Stimulated activated CD8-positive, alpha-beta memory T cell treated with anti-CD3 and anti-CD28 coated beads, Interleukin-7, amount 100 ng/mL, for 1 hour (primary cell): ENCODE measurements at places on chromosomes 3 and 15.

DNA sequence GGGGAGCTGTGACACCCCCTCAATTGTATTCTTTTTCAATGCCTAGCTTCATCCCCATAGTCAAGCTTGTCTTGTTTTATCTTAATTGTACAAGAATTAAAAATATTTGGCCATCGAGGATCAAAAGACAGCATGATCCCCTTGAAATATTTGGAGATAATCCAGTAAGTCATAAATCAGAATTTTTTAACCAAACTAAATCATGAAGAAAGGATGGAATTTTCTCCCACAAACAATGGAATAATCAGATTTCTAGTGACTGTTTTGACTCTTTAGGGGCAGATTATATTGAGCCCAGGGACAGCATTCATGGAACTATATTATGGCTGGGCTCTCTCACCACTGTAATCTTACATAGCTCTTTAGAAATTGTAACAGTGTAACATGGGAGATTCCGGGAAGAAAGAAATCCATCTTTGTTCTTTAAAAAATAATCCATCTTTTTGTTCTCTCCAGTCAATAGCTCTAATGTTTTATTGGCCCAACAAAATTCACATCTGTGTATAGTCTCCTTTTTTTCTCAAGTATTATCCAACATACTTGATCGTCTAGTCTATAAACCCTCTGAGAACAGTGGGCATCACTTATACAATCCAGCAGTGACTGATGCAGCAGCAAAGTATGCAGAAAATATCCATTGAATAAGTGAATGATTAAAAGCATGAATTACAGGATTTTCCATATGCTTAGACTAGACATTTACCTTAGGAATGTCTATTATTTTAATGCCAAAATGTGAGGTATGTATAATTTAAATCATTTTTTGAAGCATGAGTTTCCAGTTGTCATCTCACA lies 277.0 kb upstream of the PLSCR5 start:
- DNase-seq: no peak

- no peak for DNase-seq
Observed at GRCh38 chr3:14780927-14781507, 37.7 kb upstream of the FGD5 start.

DNA sequence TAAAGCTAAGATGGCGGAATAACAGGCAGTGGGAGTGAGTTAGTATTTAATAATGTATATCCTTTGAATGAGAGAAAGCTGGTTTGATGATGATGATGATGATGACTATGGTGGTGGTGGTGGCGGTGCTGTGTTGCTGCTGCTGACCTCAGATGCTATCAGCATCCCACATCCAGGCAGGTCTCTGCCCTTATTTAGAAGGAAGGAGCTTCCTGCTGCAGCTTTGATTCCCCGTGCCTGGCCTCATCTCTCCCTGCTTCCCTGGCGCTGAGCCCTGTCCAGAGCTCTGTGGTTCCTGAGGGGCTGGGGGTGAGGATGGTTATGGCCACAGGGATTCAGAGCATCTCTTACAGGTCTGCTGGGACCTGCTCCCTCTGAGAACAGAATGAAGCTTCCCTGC lies 73.1 kb downstream of the RAB11A start:
- DNase-seq: no peak

DNA sequence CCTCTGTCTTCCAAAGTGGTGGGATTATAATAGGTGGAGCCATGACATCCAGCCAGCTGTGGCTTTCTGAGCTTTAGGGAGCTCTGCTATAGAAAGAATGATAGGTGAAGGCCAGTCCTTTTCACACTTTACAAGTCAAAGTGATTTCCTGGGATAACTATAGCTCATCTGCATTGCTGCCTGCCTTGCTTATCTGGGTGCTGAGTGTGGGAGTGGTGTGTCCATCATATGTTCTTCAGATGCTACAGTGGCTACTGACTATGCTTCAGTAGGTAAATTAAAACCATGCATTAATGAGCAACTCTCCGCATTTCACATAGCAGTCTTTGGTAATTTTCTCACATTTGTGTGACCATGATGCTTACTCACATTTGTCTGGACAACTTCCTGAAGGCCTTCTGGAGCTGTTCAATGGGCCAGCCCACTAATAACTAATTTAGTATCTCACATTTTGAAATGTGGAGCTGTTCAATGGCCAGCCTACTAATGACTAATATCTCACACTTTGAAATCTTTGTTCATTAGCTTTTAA lies 23.4 kb downstream of the RHOA start:
- DNase-seq: no peak

- DNase-seq: no peak
Observed at GRCh38 chr3:170701696-170702678, 116.1 kb upstream of the SLC7A14 start.

DNA sequence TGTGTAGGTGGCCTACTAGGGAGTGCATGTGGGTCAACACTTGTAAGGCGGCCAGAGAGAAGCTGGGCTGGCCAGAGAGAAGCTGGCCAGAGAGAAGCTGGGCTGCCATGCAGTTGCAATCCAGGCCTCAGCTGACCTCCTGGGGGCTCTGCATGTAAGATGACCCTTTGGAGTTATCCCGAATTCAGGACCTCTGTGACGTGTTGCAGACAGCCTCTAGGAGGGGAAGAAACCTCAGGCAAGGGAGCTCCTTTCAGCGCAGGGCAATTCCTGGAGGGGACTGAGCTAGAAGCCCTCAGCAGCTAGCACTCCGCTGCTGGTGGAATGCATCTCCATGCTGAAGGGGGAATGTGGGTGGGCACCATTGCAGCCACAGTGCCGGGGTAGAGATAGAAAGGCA lies 15.8 kb upstream of the KBTBD12 start:
- no peak for DNase-seq

GRCh38 chr3:151082880-151083838 lies 2.3 kb upstream of the MED12L start:
- DNase-seq: no peak

- DNase-seq: no peak
Observed at GRCh38 chr15:76391309-76391708, 54.7 kb downstream of the ISL2 start.

DNA sequence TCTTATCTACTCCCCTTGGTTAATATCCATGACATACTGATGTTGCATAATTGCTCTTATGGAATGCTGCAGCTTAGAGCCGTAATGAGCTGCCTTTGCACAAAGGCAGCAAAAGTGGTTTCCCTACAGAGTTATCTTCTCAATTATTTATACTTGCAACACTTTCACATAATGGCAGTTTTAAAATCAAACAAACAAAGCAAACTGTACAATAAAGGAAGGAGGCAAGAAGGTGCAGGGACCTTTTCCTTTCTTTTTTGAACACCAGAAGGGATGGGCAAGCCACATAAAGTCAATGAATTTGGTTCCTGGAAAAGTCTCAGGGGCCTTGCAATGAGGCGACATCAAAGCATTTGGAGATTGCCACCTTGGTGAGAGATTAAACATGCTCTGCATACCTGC lies 188.0 kb downstream of the MEIS2 start:
- DNase-seq: no peak

GRCh38 chr3:142863010-142863817 lies 25.7 kb downstream of the PCOLCE2 start:
- no peak for DNase-seq

- DNase-seq: no peak
Observed at GRCh38 chr3:87206070-87206469, 21.0 kb upstream of the CHMP2B start.

- DNase-seq: no peak
Observed at GRCh38 chr15:57770495-57770894, 64.0 kb downstream of the POLR2M start.
